ENCODE measurements at places on chromosomes 7 and 10. TPM values are rescaled to one million over a fixed set of nuclear protein-coding genes. Genes with fewer than 3 reads are reported as not detected.
A peak's percentile ranks its signal among the peaks of the same experiment; 100 is the strongest.

GRCh38 chr10:52949899-52950298, 177.3 kb upstream of the MBL2 start:
- no peak for DNase-seq

DNA sequence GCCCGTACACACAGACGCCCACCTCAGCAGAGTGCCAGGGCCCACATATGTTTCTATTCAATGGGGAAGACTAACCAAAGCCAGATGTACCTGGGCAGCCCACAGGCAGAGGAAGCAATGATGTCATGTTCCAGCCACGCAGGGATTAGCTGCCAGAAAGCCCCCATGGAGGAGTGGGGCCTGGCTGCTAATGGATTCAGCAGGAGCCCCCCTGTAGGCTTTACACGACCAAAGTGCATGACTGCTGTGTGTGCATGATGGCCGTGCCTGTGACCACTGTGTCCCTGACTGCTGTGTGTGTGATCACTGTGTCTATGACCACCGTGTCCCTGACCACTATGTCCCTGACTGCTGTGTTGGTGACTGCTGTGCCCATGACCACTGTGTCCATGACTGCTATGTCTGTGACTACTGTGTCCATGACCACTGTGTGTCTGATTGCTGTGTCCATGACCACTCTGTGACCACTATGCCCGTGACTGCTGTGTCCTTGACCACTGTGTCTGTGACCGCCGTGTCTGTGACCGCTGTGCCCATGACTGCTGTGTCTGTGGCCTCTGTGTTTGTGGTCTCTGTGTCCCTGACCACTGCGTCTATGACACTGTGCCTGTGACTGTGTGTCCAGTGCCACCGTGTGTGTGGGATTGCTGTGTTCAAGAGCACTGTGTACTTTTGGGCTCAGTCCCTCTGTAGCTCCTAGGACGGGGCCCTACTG, 409.3 kb downstream of the RPS24 start:
- no peak for DNase-seq

DNA sequence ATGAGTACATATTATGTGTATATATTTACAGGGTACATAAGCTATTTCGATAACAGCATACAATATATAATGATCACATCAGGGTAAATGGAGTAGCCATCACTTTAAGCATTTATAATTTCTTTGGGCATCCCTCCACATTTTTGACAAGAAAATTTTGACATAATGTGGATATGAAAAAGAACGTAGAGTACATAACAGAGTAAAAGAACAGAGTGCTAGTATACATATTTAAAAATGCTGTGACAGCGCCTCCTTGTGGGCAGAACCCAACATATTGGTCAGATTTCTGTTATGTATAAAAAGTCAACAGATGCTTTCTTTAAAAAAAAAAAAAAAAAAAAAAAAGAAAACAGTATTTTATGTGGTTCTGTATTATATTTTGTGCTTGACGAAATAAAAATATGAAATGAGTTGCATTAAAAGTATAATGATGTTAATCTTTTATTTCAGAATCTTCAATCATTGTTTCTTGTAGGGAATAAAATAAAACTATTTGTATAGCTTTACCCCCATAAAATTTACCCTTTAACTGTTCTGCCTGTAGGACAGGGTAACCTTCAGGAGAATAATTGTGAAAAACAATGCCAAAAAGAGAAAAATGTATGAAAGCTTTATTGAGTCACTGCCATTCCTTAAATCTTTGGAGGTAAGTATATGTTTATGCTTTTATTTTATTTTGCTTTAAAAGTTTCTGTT, 18.3 kb upstream of the HBP1 start:
- DNase-seq: peak; percentile 57

- no peak for DNase-seq
These were observed 18.0 kb upstream of the SFMBT2 start for GRCh38 chr10:7428673-7429350.

DNA sequence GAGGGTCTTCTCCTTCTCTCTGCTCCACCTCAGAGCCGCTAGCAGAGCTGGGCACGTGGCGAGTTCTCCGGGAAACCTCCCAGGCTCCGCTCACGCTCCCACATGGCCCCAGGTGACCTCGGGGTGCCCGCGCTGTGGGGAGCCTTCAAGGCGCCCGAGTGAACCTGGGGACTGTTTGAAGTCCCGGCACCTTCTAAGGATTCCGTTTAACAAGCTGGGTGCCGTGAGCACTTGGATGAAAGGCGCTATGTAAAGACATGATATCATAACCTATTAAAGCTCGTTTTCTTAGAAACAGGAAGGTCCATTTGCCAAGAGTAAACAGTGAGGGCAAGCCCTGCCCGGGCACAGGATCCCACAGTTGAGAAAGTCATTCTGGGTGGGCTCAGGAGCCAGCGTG, 15.8 kb upstream of the MYL10 start:
- no peak for DNase-seq

GRCh38 chr10:60870803-60871202, 73.2 kb downstream of the RHOBTB1 start:
- DNase-seq: no peak

- no peak for DNase-seq
These were observed 14.1 kb downstream of the SLC18A2 start for GRCh38 chr10:117254774-117255735.

DNA sequence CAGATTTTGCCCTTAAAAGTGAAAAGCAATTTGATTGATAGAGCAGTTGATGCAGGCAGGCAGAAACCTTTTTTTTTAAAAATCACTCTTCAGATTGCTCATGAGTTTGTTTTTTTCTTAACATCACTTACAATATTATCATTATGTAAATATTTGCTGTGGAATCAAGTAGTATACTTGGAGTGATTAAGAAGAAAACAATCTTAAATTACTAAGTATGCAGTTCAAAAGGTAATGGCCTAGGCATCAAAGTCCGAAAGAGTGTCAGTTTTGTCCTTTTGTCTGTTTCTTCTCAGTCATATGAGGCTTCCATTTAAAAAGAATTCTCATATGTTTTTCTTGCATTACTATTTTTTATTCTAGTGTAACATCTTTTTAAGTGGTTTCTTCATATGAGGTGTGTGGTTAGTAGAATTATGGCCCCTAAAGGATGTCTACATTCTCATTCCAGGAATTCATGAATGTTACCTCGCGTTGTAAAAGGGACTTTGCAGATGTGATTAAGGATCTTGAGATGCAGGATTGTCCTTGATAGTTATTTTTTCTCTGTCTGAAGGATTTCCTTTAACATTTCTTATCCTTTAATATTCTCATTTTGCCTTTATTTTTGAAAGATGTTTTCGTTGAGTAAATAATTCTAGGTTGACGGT, 44.0 kb downstream of the BICC1 start:
- DNase-seq: no peak

DNA sequence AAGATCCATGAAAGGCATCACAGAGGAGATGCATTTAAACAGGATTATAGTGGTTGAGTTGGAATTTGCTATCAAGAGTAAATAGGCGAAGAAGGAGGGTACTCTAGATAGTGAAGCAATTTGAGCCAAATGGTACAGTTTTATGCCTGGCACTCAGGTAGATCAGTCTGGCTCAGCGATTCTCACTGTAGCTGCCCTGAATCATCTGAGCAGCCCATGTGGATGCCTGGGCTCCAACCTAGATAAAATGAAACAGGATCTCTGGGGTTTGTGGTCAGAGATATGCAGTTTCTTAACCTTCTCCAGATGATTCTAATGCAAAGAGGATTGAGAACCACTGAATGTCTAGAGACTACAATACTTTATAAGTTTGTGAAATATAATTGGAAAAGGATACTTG, 282.0 kb upstream of the FZD1 start:
- no peak for DNase-seq

- no peak for DNase-seq
These were observed 6.9 kb upstream of the ZNF503 start for GRCh38 chr10:75408509-75408875.

- no peak for DNase-seq
These were observed 50.3 kb upstream of the RSU1 start for GRCh38 chr10:16867556-16867955.

DNA sequence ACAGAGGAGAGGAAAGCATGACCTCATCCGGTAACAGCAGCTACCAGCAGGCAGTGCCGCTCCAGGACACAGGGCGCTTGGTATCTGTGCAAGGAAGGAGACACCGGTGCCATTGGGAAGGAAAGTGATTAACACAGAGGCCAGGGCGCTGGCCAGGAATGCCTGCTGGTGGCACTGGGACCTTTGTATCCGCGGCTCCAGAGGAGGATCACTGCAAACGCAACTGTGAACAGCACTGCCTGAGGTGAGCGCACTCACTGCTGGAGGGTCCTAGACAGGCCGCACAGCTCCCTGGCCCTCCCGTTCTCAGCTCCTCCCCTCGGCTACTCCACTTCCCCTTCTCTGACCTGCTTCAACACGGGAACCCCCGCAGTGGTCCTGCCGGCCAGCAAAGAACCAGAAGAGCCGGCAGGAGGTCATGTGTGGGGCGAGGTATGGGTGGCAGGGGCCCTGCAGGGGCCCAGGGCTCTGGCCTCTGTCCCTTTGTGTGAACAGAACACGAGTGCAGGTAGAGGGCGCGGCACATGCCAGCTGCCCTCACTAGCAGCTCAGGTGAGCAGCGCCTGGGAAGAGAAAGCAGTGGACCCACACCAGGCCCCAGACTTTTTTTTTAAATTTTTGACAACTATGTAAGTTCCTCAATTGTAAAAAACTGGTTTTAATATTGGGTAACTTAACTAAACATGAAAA, 107.6 kb downstream of the VIPR2 start:
- DNase-seq: no peak

GRCh38 chr7:64890761-64891362, 12.2 kb upstream of the ZNF273 start:
- DNase-seq: no peak

GRCh38 chr10:22977751-22978150, 49.9 kb downstream of the ARMC3 start:
- no peak for DNase-seq

Gene DRGX
- total RNA-seq: not detected

Gene ZNRF2
- 53.1 TPM for total RNA-seq

Gene PLAU
- total RNA-seq: 0.35 TPM

Gene LIPK
- total RNA-seq: not detected

Gene MAT1A
- not detected for total RNA-seq

Gene AMPH
- not detected for total RNA-seq

Gene KCNMA1
- not detected for total RNA-seq

Gene EN2
- not detected for total RNA-seq

Data from CD4-positive, CD25-positive, alpha-beta regulatory T cell (primary cell).